ENCODE measurements at places on chromosomes 1 and 21. TPM values are rescaled to one million over a fixed set of nuclear protein-coding genes. Genes with fewer than 3 reads are reported as not detected.

The ZNHIT6 gene
- 14.5 TPM for total RNA-seq

The PIGR gene
- 7.7 TPM for total RNA-seq

The DNAH14 gene
- not detected for total RNA-seq

The YRDC gene
- total RNA-seq = 8.7 TPM

The CCDC17 gene
- 4.0 TPM for total RNA-seq

The AKR7A2 gene
- total RNA-seq = 71.5 TPM

The OPRD1 gene
- not detected for total RNA-seq

The MAB21L3 gene
- total RNA-seq = not detected

The CORT gene
- not detected for total RNA-seq

The DYNLT4 gene
- not detected for total RNA-seq

The MFSD2A gene
- total RNA-seq = 13.1 TPM

The SLAMF9 gene
- total RNA-seq = not detected

The TSSK3 gene
- 2.3 TPM for total RNA-seq

The KCNK2 gene
- 1.8 TPM for total RNA-seq

The PLEKHN1 gene
- total RNA-seq = 0.27 TPM

The RNU1-4 gene
- under 0.01 TPM for total RNA-seq

The ANGPTL3 gene
- not detected for total RNA-seq

The CDC42SE1 gene
- total RNA-seq = 134 TPM

DNA sequence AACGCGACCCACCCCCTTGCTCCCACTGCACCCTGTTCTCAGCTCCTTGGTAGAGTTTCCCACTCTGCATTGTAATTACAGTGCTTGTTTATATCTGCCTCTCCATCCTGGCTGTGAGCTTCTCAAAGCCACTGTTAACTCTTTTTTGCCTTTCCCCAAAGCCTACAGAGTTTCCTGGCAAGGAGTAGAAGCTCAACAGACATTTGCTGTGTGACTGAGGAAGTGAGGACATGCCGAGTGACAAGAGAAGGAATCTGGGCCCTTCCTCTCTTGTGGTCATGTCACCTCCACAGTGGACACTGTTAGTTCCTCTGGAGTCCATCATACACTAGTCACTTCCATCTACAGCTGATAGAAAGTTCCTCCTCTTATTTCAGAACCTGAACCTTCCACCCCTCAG is 6.1 kb upstream of the IGSF8 start:
- no peak for DNase-seq

GRCh38 chr1:157504646-157505045 is 47.7 kb downstream of the FCRL5 start:
- no peak for DNase-seq

DNA sequence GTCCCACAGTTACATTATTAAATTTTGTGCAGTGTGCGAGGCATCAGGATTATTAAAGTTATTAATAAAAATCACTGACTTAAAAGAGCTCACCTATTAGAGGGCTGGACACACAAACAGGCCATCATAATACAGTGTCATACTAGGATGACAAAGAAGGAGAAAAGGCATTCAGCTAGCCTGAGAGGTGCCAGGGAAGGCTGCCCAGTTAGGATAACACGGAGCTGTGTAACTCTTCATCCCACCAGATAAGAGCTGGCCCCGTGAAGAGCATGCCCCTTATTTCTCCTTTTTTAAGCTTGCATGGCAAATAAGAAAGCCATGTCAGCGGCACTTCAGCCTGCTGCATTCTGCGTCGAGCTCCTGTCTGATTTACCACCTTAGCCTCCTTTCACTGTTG is 109.5 kb downstream of the KCNK1 start:
- no peak for DNase-seq

DNA sequence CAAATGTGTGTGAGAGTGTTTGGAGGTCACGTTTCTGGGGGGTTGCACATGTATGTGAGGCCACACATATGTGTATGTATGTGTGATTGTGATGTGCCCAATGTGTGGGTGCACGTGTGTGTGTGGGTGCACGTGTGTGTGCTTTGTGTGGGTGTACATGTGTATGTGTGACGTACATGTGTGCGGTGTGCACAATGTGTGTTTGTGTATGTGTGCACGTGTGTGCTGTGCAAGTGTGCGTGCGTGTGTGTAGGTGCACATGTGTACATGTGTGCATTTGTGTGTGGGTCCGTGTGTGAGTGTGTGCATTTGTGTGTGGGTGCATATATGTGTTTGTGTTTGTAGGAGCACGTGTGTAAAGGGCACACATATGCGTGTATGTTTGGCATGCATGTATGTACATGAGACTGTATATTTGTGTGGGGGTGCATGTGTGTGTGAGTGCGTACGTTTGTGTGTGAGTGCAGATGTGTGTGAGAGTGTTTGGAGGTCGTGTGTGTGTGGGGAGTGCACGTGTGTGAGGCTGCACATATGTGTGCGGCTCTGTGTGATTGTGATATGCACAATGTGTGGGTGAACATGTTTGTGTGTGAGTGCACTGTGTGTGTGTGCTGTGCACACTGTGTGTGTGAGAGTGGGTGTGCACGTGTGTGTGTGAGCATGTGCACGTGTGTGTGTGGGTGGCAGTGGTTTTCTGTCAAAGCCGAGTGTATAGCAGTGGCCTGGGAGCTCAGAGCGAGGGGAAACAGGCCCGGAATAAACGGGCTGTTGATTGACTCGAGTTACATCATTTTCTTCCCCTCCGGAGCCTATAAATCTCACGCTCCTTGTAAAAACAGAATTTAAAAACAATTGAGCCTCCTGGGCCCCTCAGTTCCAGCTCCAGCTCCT is 132.7 kb upstream of the ARHGEF16 start:
- DNase-seq = no peak

GRCh38 chr21:15743593-15743992 is 13.8 kb downstream of the USP25 start:
- no peak for DNase-seq

- DNase-seq = no peak
Measured at GRCh38 chr1:22689505-22689904, 21.1 kb upstream of the EPHB2 start.

GRCh38 chr1:226337276-226337875 is 28.4 kb upstream of the LIN9 start:
- DNase-seq = no peak

- DNase-seq = no peak
Measured at GRCh38 chr1:9561429-9561828, 22.2 kb downstream of the SLC25A33 start.

- DNase-seq = no peak
Measured at GRCh38 chr1:34373912-34374311, 197.2 kb downstream of the C1orf94 start.

DNA sequence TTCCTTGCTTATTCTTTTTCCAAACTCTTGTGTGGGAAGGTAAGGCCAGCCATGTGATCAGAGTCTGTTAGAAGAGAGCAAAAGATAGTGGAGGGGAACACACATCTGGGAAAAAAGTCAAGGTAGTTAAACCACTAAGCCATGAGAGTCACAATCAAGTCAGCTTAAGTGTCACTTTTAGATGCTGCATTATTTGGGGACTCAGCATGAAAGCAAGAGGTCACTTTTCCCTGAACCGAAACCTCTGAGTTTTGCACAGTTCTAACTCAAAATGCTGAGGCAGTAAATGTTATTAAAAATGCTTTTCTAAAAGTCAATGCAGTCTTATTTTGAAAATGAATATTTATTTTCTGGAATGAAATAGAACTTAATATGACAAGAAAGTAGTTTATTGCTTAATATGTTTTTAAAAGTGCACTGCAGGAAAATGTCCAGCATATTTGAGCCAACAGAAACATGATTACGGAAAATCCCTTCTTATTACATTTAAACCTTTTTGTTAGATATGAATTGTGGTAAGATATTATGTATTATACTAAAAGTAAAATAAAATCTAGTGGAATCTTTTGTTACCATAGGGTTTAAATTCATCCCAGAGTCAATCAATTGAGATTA is 69.3 kb downstream of the RBM11 start:
- DNase-seq = no peak

DNA sequence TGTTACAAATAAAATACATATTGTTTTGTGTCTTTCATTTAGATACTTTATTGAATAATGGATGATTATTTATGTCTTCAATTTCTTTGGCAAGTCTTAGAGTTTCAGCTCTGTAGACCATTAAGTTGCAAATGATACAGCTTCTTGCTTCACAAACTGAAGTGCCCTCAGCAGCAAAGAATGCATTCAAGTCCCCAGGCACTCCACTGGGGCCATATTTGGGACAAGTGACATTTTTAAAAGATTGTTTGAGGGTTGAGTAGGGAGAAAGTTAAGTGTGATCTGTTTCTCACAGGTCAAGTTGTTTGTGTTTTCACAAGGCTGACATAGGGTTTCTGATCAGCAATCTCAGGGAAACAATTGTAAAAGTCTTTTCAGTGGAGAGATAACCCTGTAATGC is 400.7 kb downstream of the PLA2G4A start:
- DNase-seq = no peak

- DNase-seq = no peak
Measured at GRCh38 chr1:7960165-7960564, 1.3 kb upstream of the PARK7 start.

GRCh38 chr1:40844887-40845878 is 17.0 kb downstream of the CITED4 start:
- no peak for DNase-seq

GRCh38 chr21:45151445-45152160 is 77.2 kb downstream of the ADARB1 start:
- DNase-seq = no peak

DNA sequence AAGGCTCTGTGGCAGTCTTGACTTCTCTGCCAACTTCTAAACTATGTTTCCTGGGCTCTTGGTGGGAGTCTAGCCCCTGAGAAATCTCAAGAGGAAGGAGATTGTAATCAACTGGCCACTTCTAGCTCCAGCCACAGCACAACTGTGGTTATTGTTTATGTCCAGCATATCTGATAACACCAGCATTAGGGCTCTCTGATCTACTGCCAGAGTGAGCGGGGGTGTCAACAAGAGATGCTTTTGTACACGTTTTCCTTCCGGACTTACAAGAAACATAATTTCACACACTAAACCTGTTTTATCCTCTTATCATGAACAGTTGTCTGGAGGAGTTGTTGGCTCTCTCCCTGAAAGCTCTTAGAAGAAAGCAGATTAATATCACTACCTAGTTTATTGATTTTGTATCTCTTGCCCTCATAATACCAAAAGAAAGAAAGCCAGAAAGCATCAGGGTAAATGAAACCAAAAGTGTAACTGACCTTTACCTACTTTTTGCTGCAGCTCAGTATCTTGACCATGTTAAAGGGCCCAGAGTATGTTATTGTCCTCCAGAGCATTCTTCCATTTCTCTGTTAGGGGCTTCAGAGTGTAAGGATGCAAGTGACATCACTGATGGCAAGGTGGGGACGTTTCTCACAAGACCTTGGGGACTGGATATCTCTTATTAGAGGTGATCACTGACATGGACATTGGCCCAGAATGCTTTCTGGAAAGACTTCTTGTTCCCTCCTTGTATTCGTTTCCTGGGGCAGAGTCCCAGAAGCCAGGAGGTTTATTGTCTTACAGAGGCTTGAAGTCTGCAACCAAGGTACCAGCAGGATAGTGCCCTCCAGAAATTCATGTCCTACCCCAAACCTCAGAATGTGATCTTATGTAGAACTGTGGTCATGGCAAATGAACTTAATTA is 9.6 kb upstream of the SH2D1B start:
- DNase-seq = no peak

DNA sequence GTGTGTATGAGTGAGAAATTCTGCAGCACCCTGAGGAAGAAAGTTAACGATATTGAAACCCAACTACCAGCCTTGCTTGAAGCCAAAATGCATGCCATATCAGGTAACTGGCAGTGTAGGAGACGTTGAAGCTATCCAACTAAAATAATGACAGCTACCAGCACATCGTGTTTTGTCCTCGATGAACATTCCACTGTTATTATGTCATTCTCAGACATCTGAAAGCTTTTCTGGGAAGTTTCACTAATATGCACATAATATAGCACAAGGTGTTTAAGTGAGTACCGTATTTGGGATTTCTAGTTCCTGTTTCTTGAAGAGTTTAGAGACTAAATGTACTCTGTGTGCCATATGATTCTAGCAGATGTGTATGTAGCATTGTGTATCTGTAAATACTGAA is 173.5 kb downstream of the DISC1 start:
- no peak for DNase-seq

GRCh38 chr1:36625935-36626310 is 143.2 kb upstream of the CSF3R start:
- no peak for DNase-seq

GRCh38 chr1:40745176-40745575 is 38.4 kb upstream of the KCNQ4 start:
- DNase-seq = no peak

DNA sequence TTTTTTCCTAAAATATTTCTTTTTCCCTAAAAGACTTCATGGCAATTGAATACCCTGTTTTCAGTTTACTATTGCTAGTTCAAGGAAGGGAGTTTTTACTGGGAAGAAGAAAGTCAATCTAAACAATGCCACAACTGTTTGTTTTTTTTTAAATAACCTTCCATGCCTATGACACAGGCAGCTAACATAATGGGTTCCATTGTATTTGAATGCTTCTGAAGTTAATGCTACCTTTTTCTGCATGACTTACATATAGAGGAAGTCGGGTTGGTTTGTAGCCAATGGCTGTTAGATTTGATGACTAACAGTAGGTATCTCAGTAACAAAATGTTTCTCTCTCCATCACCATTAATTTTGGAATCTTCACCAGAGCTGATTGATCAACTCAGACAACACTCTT is 134.0 kb downstream of the KIF26B start:
- no peak for DNase-seq

- no peak for DNase-seq
Measured at GRCh38 chr1:168654198-168654915, 74.6 kb downstream of the DPT start.

DNA sequence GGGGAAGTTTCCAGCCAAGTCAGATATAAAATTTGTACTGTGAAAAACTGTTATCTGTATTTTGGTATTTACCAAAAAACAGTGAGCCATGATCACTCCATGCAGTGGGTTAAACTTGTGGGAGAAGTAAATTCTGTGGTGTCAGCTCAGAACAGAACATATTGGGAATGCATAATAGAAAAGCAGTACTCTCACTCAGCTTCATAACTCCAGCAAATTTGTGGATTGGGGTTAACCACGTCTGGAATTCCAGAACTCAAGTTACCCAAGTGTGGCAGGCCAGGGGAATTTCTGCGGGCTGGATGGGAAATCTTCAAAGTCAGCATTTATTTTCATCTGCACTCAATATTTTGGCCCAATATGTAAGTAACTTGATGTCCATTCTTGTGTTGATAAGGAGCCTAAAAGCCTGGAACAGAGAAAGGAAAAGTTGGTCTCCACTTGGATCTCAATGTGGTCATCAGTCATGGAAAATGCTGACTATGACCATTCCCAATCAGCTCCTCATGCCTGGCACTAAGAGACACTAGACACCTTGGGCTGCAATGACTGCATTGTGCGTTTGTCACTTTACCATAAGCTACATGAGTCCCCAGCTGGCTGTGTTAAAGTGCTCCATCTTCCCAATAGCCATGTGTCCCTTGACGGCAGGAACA is 39.1 kb upstream of the ENAH start:
- DNase-seq = no peak

All from thoracic aorta (tissue), 2 donors.